ENCODE measurements at places on chromosomes 11 and 22. TPM values are rescaled to one million over a fixed set of nuclear protein-coding genes. Genes with fewer than 3 reads are reported as not detected.

DNA sequence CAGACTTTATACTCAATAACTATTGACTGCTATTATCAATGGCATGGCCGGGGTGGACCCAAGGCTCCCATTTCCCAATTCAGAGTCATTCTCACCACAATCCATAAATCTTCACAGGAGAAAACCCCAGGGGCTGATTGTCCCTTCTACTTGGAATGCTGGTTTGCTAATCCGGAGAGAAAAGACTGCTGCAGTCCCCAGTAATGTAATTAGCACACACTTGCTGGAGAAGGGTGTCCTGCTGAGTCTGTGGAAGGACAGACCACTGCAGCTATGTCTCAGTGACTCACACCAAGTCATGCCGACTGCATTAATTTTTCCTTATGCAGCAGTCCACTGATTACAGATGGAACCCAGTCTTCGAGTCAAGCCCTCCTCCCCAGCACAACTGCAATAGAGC, 5.9 kb upstream of the ETS1 start:
- peak; percentile 49 for DNase-seq

Gene PRR14L
- polyA plus RNA-seq = 15.3 TPM

- DNase-seq = peak; percentile 7
Measured at GRCh38 chr11:38646382-38646781, 2048.3 kb upstream of the RAG2 start.

Gene SMIM38
- 0.13 TPM for polyA plus RNA-seq

- DNase-seq = peak; percentile 82
Measured at GRCh38 chr11:61846362-61847020, 18.4 kb downstream of the FADS2 start.

GRCh38 chr11:33706966-33707365, 6.3 kb upstream of the C11orf91 start:
- DNase-seq = peak; percentile 38

Gene IGLL1
- polyA plus RNA-seq = 0.23 TPM

Gene LRRN4CL
- polyA plus RNA-seq = 31.1 TPM
